ENCODE measurements at places on chromosomes 4 and X. TPM values are rescaled to one million over a fixed set of nuclear protein-coding genes. Genes with fewer than 3 reads are reported as not detected.

- H3K4me3 ChIP-seq: no peak overlapping the region
- no peak for DNase-seq
- H3K27me3 ChIP-seq: no peaks in the 10 kb centered on the region
- peaks cover 9% of the 10 kb centered on the region for H3K4me1 ChIP-seq
Observed at GRCh38 chr4:37689353-37690095, 3.3 kb upstream of the RELL1 start.

GRCh38 chrX:53440101-53440500, 5.9 kb upstream of the HSD17B10 start:
- peak overlapping the region; percentile 44 for H3K27ac ChIP-seq
- H3K36me3 ChIP-seq: peaks cover 25% of the 10 kb centered on the region
- H3K4me3 ChIP-seq: peak overlapping the region; percentile 70
- no peak for DNase-seq
- peaks cover 18% of the 10 kb centered on the region for H3K27me3 ChIP-seq

DNA sequence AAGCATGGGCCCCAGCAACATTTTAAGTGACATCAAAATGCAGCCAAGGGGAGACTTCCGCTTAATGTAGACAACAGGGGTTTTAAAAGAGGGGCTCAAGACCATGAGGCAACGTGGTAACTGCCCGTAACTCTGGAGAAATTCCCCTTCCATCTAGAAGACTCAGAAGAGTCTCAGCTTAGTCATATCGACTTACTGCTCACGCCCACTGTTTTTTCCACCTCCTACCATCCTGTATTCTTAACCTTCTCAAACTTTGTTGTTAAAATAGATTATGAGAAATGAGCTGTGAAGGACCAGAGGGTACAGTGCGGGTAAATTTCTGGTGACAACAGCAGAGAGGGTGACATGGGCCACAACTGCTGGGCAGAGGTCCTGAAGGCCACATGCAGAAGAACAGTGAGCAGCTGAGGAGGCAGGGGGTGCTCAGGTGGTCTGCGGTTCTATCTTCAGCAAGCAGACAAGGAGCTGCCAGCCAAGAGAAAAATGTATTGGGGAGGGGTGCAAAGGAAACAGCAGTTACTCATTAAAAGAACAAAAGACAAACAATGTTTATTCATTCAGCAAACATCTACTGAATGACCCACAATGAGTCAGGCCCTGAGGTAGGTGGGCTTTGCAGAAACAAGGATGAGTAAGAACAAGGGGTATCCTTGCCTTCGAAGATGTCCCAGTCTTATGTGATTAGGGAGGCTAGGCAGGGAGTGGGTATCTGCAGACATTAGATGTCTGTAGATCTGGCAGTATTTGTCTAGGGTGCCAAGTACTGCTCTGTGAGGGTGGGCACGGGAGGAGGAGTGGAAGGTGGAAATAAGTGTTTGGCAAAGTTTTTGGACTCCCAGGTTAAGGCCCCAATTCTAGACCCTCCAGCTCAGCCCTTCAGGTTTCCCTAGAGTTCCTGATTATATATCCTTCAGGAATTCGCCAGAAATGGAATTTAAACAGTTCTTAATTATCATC, 175.3 kb downstream of the TSPAN5 start:
- peaks cover 59% of the 10 kb centered on the region for H3K4me1 ChIP-seq
- H3K27ac ChIP-seq: peak overlapping the region; percentile 71
- H3K4me3 ChIP-seq: peak overlapping the region; percentile 34
- no peak for DNase-seq
- H3K27me3 ChIP-seq: no peaks in the 10 kb centered on the region
- peaks cover 4% of the 10 kb centered on the region for H3K36me3 ChIP-seq

- no peaks in the 10 kb centered on the region for H3K36me3 ChIP-seq
- DNase-seq: no peak
- no peak overlapping the region for H3K27ac ChIP-seq
- H3K4me1 ChIP-seq: no peaks in the 10 kb centered on the region
- H3K4me3 ChIP-seq: no peak overlapping the region
Observed at GRCh38 chrX:141642979-141643378, 53.5 kb downstream of the SPANXA2 start.

PASD1 gene
- not detected for total RNA-seq

DNA sequence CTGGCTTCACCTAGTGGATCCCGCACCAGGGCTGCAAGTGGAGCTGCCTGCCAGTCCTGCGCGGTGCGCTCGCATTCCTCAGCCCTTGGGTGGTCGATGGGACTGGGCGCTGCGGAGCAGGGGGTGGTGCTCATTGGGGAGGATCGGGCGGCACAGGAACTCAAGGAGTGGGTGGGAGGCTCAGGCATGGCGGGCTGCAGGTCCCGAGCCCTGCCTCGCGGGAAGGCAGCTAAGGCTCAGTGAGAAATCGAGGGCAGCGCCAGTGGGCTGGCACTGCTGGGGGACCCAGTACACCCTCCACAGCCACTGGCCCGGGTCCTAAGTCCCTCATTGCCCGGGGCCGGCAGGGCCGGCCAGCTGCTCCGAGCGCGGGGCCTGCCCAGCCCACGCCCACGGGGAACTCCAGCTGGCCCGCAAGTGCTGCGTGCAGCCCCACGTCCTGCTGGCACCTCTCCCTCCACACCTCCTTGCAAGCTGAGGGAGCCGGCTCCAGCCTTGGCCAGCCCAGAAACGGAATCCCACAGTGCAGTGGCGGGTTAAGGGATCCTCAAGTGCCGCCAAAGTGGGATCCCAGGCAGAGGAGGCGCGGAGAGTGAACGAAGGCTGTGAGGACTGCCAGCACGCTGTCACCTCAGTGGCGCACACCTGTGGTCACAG, 27.6 kb upstream of the PGRMC1 start:
- no peak overlapping the region for H3K27ac ChIP-seq
- H3K36me3 ChIP-seq: no peaks in the 10 kb centered on the region
- no peak for DNase-seq
- H3K4me1 ChIP-seq: no peaks in the 10 kb centered on the region

Data from Calu3 (cell line).